Stimulated activated CD4-positive, alpha-beta T cell treated with anti-CD3 and anti-CD28 coated beads, Interleukin-1b, Interleukin-23, amount 100 ng/mL, for 1 hour (primary cell): ENCODE measurements at places on chromosomes 1 and 21.
A peak's percentile ranks its signal among the peaks of the same experiment; 100 is the strongest.

DNA sequence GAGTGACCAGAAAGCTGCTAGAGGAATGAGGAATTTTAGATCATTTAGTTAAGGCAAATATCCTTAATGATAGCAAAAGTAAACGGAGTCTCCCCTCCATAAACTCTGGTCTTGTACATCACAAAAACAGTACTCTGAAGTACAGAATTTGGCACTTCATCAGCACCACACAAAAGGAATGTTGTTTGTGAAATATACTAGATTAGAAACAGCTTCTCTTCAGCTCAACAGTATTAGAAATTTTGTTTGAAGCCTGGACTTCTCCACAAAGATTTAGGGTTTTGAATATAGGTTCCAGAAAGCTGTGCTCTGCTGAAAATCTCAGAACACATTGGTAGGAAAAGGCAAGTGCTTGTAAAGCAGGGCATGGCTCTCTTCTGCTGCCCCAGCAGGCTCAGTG lies 135.1 kb upstream of the PTGFR start:
- DNase-seq = no peak

- DNase-seq = no peak
These were observed 303.7 kb downstream of the HLX start for GRCh38 chr1:221182791-221183533.

DNA sequence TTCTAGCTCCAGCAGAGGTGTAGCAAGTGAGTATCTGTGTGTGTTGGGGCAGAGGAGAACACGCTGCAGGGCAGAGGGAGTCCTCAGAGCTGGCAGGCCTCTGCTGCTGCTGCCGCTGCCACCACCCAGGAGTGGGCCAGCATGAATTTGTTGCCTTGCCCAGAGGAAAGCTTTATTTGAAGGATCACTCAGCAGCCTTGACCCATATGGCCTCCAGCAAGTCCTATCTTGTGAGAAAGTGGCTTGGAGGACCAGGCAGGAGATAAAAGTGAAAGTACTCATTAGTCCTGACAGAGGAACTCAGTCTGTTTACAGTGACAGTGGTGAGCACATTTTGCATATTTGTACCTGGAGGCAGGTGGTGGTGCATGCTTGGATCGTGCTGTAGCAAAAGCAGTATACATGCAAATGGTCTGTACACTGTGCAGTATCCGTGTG lies 3.1 kb downstream of the TRAF5 start:
- DNase-seq = no peak

- no peak for DNase-seq
These were observed 25.8 kb upstream of the CCN1 start for GRCh38 chr1:85554630-85555327.

GRCh38 chr1:55143684-55144083 lies 71.5 kb downstream of the USP24 start:
- DNase-seq = no peak

DNA sequence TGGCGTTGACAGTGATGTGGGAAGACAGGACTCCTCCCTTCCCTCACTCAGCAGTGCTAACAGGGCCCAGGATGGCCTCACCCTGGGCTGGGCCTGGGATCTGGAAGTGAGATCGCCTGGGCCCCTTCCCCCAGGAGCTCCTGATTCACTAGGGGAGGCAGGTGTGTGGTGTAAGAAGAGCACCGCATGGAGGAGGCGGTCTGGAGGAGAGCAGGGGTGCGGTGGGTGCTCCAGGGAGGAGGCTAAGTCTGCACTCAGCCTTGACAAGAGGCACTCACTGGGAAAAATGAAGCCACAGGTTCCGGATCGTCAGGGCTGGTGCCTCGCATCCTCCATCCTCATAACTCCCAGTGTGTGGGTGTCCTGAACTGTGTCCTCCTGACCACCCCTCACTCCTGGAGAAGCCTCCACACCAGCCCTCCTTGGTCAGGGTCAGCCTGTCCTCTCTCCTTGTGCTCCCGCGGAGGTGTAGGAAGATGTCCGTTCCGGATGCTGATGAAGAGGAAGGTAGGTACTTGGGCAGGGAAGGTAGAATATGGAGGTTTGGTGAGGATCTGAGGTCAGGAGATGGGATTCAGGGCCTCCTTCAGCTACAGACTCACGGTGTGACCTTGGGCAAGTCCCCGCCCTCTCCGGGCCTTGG lies 142.1 kb upstream of the WNT4 start:
- no peak for DNase-seq

GRCh38 chr1:30877205-30877912 lies 31.2 kb downstream of the SDC3 start:
- DNase-seq = no peak

DNA sequence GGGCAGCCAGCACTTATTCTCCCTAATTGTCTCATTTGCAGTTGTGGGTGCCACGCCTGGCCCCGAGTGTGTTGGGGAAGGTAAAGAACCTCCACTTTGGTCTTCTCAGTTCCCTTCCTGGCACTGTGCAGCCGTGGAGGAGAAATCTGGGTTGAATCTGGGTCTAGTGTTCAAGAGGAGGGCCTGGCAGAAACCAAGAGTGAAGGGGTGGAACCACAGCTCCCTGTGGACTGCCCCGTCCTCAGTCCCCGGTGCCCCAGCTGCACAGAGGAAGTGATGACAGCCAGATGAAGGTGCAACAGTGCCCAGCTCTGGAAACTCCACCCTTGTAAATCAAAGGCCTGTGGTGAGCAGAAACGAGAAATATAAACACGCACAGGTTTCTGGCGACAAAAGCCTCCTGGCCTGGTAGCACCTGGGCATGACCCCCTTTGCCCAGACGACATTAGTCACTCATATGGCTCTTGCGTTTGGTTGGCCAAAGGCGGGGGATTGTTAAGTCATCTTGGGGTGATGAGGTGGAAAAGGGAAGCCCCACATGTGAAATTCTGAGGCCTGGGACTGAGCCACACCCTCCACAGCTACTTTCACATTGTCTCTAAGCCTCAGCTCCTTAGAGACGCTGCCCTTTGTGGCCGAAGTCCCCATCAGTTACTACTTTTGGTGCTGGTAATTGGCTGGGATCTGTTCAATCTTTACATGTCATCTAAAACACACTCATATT lies 4.2 kb upstream of the ECE1 start:
- DNase-seq = peak; percentile 86

DNA sequence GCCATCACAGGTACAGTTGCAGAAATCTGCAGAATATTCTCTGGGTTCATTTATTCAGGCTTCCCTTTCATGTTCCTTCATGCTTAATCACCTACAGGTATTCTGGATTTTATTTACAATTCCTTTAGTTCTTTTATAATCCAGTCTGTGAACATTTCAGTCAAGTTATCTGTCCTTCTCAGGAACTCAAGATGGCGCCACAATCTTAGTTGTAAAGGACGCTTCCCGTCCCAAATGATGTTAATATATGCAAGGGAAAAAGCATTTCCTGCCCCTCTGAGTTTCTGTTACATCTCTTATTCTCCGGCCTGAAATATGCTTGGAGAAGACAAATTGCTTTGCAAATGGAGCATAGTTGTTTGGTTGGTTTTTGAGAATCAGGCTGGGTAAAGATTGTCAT lies 19.3 kb downstream of the F3 start:
- no peak for DNase-seq

- no peak for DNase-seq
These were observed at the start of gene G0S2 for GRCh38 chr1:209674957-209675564. G0S2 (plus strand) TSS chr1:209675412; CDS start chr1:209675685, 273 bp downstream.
